Mammary epithelial cell (primary cell): ENCODE measurements at places on chromosomes 11 and 22. TPM values are rescaled to one million over a fixed set of nuclear protein-coding genes. Genes with fewer than 3 reads are reported as not detected.

The GALNT18 gene
- total RNA-seq = 34.3 TPM

The ADAMTS15 gene
- 0.83 and 2.4 TPM in 2 replicates for total RNA-seq

The ATG16L2 gene
- total RNA-seq = 22.0 and 23.0 TPM in 2 replicates

The PPFIA1 gene
- 42.5 TPM for total RNA-seq

The IGHMBP2 gene
- 17.1 and 19.6 TPM in 2 replicates for total RNA-seq

The SYT9 gene
- not detected in 2 replicates for total RNA-seq

The CARD10 gene
- total RNA-seq = 62.0 TPM

The LMNTD2 gene
- 4.8 and 7.6 TPM in 2 replicates for total RNA-seq

The NECTIN1 gene
- 60.8 TPM for total RNA-seq

The TTLL12 gene
- 48.9 and 62.6 TPM in 2 replicates for total RNA-seq

The SLC22A9 gene
- not detected for total RNA-seq

The SYT12 gene
- 26.3 TPM for total RNA-seq

The BTBD18 gene
- not detected for total RNA-seq

The DTX4 gene
- 11.5 TPM for total RNA-seq

The PNPLA3 gene
- 13.2 TPM for total RNA-seq

The C1QTNF5 gene
- 0.50 TPM for total RNA-seq

The GPHA2 gene
- total RNA-seq = not detected in 2 replicates

The GGTLC3 gene
- total RNA-seq = not detected in 2 replicates

The MS4A15 gene
- total RNA-seq = not detected

The POLD3 gene
- 11.0 TPM for total RNA-seq

The CHRNA10 gene
- total RNA-seq = 1.2 and 2.1 TPM in 2 replicates

The LARGE2 gene
- 22.0 and 42.3 TPM in 2 replicates for total RNA-seq

The NPAS4 gene
- total RNA-seq = under 0.01 TPM

The MB gene
- total RNA-seq = not detected

The MYH9 gene
- 1,140 and 1,246 TPM in 2 replicates for total RNA-seq

The OR4S1 gene
- total RNA-seq = not detected
